Uterus (tissue), 4 donors: ENCODE measurements at places on chromosomes 1 and 21.

DNA sequence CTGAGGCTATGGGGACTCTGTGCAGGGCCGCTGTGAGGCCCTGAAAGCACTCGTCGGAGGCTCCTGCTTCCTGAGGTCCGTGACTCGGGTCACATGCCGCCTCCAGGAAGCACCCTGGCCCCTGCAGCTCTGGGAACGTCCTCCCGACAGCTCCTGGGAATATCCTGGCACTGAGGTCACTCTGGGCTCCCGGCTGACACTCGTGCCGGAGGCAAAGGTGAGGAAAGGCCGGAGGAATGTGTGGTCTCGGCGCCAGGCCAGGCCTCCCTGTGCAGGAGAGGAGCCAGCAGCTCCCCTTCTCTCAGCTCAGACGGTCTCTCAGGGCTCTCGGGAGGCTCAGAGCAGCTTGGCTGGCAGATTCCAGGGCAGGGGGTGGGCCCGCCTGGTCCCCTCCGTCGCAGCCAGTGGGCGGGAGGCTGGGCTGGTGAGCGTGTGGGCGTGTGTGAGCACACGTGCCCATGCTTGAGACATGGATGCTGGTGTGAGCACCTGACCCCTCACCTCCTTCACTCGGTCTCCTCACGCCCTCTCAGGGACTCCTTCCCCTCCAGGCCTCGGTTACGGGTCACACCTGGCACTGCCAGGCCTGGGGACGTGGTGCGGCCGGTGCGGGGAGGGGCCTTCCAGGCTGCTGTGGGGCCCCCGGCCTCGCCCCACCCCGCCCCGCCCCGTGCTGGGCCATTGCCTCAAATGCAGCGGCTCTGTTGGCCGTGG is 5.5 kb upstream of the RNF223 start:
- DNase-seq, result peak; percentile 71

DNA sequence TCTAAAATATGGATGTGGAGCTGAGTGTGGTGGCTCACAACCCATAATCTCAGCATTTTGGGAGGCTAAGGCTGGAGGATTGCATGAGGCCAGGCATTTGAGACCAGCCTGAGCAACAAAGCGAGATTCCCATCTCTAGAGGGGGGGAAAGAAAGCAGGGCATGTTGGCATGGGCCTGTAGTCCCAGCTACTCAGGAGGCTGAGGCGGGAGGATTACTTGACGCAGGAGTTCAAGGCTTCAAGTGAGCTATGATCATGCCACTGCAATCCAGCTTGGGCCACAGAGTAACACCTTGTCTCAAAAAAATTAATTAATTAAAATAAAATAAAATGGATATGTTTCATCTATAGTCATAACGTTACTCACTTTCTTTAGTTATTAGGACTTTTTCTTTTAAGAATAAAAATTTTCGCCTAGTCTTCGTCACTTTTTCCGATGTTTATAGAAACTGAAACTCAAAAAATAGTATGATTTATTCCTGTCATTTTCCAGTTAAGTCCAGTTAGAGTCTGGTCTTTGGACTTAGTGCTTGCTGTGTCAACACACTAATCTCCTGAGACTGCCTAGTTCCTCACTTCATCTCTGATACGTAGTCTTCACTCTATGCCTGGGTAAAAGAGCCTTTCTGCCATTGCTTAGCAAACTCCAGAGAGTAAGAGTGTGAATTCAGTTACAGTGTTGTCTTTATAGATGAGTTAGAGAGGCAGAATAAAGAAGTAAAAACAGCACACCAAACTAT is 28.0 kb downstream of the IARS2 start:
- DNase-seq, result no peak

GRCh38 chr1:72003092-72003491 is 279.2 kb downstream of the NEGR1 start:
- DNase-seq, result no peak

DNA sequence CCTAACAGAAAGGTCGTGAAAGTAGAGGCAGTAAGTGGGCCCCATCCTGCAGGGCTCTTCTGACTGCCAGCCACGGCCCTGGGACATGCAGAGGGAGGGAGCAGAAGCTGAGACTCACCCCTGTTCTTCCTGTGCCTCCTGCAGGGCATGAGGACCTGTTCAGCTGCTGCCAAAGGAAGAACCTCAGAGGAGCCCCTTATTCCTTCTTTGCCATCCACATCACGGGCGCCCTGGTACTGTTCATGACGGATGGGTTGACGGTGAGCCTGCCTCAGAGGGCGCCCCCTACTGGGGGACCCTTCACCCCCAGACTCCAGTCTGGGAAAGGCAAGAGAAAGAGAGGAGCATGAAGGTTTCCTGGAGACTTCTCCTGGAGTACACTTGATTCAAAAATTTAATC is 47.1 kb downstream of the ELK4 start:
- no peak for DNase-seq

DNA sequence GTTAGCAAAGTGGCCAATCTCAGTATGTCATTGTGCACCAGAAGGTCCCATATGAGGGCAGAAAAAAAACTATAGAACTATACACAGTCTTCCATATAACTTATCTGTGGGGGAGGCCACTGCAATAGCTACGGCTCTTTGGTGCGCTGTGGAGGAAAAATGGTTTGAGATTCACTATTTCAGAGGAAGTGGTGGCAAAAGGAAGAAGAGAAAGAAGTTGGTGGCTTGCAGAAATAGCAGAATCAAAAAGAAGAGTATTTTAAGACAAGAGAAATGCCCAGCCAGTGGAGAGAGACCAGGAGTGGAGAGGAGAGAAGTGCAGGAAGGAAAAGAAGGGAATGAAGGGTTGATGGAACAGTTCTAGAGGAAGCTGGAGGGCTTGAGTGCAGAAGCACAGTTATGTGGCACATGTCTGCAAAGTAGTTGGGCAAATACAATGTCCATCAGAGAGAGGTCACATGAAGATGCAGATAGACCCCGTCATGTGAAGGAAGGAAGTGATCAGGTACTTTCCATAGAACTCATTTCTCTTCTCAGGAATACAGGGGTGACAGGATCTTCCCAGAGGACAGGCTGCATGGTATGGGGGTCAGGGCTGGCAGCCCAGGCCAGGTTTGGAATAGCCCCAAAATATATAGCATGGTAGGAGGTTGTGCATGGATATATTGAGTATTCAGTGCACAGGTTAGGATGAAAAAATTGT is 64.6 kb downstream of the RUNX1 start:
- no peak for DNase-seq

- DNase-seq, result no peak
Measured at GRCh38 chr1:225739542-225740107, 38.0 kb upstream of the SRP9 start.

- no peak for DNase-seq
Measured at GRCh38 chr1:30362603-30362990, 360.8 kb downstream of the MATN1 start.

DNA sequence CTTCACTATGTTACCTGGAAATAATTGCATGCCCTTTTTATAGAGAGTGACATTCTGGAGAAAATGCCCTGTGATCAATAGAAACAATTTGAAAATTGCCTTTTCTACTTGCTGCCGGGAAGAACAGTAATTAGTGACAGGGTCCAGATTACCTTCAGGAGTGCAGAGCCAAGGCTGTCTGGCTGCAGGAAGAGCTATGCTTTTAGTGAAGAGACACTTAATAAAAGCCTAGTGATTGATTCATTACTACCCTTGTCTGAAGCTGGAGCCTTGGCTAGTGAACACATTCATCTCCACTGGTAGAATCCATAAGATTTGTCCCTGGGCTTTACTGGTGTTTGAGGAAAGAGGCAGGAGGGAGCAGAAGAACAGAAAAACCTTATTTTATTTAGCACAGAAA is 12.9 kb upstream of the DNASE2B start:
- DNase-seq, result no peak

- no peak for DNase-seq
Measured at GRCh38 chr1:18182398-18183160, 75.0 kb downstream of the IGSF21 start.

DNA sequence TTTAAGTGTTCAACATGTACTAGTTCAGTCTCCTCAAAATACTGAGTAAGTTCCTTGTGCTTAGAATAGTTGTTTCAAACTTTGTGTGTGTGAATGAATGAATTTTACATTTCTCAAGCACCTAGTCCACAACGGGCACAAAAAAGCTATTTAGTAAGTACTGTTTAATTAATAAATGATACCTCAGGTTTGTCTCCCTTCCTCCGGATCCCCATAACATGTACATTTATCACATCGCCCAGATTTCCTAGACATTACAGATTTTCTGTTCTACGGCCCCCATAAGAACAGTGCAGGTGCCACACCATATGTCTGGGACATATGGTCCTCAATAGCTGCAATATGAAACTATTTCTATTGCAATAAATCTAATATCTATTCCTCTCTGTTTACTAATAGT is 1.3 kb upstream of the TTF2 start:
- DNase-seq, result no peak

DNA sequence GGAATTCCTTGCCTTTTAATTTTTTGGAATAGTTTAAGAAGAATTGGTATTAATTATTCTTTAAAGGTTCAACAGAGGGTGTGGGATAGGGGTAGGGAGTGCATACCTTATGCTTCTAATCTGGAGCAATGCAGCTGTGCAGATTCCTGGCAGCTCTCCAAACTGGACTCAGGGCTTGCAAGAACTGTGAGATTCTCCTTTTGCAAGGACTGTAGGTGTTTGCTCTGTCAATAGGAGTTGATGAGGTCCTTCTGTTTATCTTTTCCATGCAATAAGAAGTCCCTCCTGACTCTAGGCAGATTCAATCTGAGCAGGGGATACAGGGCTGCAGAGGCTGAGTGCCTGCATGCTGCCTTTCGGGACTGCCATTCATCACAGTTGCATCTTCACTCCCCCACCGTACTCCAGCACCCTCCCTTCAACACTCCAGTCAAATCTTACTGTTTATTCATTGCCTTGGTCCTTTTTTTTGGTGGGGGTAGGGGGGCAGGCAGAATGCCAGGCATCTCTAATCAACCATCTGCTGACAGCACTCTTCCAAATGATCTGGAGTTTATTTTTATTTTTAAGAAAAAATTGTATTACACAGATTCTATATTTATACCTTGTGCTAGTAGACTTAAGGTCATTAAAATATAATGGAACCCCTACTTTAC is 122.3 kb downstream of the DISC1 start:
- no peak for DNase-seq

DNA sequence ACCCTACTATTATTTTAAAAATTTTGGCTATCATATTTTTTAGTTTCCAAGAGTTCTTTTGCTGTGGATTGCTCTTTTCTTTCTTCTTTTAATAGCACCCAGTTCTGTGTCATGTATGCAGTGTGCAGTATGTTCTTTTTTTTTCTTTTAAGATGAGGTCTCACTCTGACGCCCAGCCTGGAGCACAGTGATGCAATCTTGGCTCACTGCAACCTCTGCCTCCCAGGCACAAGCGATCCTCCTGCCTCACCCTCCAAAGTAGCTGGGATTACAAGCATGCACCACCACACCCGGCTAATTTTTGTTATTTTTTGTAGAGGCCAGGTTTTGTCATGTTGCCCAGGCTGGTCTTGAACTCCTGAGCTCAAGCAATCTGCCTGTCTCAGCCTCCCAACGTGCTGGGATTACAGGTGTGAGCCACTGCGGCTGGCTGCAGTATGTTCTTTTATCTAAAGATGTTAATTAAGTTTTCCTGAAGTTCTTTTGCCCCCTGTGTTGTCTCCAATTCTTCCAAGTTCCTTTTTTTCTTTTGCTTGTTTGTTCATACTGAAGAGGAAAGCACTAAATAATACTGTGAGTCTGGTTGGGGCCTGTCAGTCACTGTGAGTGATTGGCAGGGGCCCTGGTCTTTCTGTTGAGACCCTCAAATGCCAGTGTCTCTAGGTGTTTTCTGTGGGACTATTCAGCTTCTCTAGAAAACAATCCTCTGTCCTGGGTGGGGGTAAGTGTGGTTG is 17.5 kb upstream of the TTC22 start:
- no peak for DNase-seq

GRCh38 chr1:220380885-220381284 is 108.6 kb upstream of the RAB3GAP2 start:
- DNase-seq, result no peak

- DNase-seq, result no peak
Measured at GRCh38 chr1:54376430-54377039, 29.7 kb downstream of the SSBP3 start.

DNA sequence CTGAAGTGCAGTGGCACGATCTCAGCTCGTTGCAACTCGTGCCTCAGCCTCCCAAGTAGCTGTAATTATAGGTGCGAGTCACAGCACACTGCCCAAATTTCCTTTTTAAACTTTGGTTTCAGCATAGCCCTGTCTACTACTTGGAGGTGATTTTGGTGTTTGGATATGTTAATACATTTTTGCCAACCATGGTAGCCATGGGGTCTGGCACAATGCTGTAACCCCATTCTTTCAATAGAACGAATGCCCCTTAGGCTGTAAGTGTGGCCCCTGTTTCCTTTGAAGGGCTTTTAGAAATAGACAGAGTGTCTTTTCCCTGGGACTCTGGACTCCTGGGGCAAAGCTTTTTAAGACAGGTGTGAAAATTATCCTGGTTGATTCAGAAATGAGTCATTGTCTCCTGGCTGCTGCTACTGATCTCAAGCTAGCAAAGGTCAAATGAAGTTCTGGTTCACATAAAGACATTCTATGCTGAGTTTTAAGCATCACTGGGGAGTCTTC is 141.1 kb upstream of the RUNX1 start:
- DNase-seq, result no peak

- DNase-seq, result peak; percentile 81
Measured at GRCh38 chr1:227759341-227760300, 24.4 kb downstream of the SNAP47 start.

- no peak for DNase-seq
Measured at GRCh38 chr1:10968411-10968826, 44.0 kb upstream of the TARDBP start.

DNA sequence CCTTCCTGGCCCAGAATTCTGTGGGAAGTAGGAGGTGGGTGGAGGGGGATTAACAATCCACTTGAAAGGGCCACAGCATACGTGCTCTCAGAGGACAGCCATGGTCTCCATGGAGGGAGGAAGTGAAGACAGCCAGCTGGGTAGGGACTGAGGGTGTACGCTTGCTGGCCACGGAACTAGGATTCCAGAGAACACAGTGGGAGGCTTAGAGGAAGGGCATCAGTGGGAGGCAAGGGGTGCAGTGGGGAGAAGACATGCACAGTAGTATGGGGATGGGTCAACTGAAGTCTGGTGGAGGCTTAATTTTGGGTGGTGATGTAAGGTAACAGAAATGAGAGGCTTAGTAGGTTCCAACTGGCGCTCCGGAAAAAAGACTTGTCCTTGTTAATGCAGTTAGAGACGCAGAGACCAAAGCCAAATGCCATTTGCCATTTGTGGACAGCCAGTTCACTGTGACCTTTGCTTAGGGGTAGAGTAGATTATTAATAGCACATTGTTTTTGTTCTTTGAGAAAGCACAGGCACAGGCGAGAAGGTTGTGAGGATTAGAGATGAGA is 103.0 kb downstream of the ZSCAN20 start:
- no peak for DNase-seq

- DNase-seq, result no peak
Measured at GRCh38 chr21:44952116-44952928, 12.5 kb downstream of the SLX9 start.

- no peak for DNase-seq
Measured at GRCh38 chr1:190022709-190023108, 455.0 kb downstream of the BRINP3 start.
